ENCODE measurements at places on chromosomes 4 and X. TPM values are rescaled to one million over a fixed set of nuclear protein-coding genes. Genes with fewer than 3 reads are reported as not detected.

GRCh38 chr4:107760281-107760947 lies 40.4 kb upstream of the PAPSS1 start:
- DNase-seq = no peak

DNA sequence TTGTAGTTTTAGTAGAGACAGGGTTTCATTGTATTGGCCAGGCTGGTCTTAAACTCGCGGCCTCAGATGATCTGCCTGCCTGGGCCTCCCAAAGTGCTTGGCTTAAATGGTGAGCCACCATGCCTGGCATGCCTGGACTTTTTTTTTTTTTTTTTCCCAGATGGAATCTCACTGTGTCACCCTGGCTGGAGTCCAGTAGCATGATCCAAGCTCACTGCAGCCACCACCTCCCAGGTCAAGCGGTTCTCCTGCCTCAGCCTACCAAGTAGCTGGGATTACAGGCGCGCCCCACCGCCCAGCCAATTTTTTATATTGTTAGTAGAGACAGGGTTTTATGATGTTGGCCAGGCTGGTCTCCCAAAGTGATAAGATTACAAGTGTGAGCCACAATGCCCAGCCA lies 8.4 kb downstream of the UBE2K start:
- DNase-seq = no peak

TAF7L gene
- not detected for total RNA-seq

GRCh38 chr4:61596606-61597340 lies 396.6 kb downstream of the ADGRL3 start:
- no peak for DNase-seq

NDUFC1 gene
- 45.5 TPM for total RNA-seq

DNA sequence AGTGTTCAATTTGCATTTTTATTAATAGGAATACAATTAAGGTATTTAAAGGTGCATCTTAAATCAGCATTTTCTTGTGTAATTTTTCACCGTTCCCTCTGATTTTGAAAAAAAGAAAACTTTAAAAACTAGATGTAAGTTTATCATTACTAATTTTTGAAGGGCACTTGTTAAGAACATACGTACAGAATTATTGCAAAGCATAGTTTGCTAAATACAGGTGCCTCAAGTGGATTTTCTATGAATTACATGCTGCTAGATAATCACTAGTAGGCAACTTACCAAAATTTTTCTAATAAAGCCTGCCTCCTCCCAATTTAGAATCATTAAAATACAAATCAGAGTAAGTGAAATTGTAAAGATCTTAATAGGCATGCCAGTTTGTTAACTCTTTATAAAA lies 8.5 kb downstream of the CNKSR2 start:
- DNase-seq = no peak

- DNase-seq = no peak
These were observed 11.3 kb downstream of the CACNA1F start for GRCh38 chrX:49221868-49222267.

DNA sequence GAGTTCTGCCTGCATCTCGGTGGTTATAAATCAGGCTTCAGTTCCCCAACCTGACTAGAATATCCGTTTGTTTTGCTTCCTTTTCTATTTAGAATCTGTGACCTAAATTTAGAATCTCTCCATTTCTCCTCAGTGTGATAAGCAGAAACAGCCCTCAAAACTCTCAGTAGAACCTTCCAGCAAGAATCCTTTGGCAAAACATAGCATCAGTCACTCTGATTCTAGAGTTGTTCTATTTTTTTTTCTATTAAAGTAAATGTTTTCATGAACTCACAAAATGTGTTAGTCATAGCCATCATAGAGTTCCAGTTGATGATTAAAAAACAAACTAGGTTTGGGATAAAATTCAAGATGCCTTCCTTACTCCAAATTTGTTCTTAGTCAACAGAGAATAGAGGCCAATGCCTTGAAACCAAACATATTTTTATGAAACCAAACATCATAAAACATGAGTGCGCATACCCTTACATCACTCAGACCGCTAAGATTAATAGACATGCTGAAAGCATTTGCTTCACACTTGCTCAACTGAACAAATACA lies 13.2 kb upstream of the C1QTNF7 start:
- no peak for DNase-seq

DNA sequence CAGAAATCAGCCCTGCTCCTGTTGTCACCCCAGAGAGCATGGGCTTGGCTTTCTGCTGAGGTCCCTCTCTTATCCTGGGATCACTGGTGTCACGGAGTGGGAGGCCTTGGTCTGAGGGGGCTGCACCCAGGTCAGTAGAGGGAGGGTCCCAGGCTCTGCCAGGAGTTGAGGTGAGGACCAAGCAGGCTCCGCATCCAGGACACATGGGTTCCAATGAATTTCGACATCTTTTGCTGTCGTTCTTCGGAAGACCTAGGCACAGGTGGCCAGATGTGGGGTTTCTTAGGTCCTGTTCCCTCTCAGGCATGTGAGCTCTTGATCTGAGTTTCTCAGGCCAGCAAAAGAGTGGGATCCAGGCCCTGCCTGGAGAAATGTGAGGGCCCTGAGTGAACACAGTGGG lies 10.0 kb downstream of the MAGEA4 start:
- no peak for DNase-seq

DNA sequence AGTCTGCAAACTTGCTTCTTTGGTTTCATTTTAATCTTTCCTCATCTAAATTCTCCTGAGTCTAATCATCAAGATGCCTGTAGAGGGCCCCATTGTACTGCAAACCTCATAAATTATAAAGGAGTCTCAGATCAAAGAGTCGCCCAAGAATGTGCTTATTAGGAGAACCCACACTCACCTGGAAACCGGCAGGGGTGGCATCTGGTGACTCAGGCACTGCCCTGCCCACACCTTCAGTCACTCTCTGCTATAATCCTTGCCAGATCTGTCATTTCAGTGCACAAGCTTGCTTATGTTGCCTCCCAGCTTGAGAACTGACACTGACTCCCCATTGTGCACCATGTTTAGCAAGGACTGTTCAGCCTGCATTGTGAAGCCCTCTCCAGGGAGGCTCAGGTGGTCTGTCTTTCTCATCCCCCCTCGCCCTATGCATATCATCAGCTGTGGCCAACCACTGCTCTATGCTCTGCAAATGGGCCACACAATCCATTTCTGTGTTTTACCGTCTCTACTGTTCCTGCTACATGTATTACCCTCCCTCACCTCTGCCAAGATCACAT lies 12.4 kb downstream of the EPGN start:
- peak; percentile 72 for DNase-seq

GRCh38 chr4:77248805-77249204 lies 91.8 kb downstream of the CCNG2 start:
- DNase-seq = no peak

DNA sequence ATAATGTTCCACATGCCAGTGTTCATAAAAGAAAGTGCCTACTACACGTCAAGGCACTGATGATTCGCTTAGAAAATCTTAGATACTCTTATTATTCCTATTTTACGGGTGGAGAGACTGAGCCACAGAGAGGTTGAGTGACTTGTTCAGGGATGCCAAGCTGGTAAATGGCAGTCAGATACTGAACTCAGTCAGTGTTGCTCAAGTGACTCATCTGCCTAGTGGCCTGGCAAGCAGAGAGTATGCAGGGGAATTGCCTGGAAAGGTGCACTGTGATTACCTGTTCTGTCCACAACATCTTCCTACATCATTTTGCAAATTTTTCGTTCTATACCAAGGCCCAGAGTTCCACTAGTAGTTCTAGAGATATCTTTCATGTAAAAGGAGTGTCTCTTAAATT lies 68.4 kb downstream of the RAPGEF2 start:
- DNase-seq = no peak

- DNase-seq = no peak
These were observed 1.8 kb downstream of the SPIN4 start for GRCh38 chrX:63349307-63349706.

GRCh38 chrX:38166478-38167083 lies 54.1 kb downstream of the SRPX start:
- no peak for DNase-seq

GRCh38 chr4:8121292-8122015 lies 37.2 kb downstream of the ABLIM2 start:
- DNase-seq = no peak

- DNase-seq = peak; percentile 46
These were observed 109.5 kb upstream of the ADRA2C start for GRCh38 chr4:3656416-3657356.

DNA sequence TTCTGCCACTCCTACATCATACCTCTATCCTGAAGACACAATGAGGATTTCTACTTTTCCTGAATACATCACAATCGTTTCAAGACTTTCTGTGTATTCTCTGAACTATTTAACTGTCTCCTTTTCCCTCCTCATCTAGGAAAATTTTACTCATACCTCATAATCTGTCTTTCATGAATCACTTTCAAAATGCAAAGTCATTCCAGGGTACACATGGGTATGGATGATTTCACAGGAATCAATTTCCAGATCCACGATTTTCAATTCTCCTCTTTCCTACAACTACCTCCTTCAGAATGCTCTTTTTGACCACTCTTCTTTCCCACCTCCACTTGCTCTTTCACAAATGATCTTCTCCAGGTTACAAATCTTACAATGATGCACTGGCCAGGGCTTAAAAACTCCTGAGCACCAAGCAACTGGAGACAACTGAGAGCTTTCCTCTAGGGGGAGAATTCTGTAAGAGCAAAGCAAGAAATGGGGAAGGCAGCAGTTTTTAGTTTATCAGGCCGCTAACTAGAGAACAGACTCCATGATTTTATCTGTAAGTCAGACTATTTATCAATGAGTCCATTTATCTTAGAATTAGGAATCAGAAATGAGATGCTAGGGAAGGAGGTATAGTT lies 116.4 kb downstream of the PPP3CA start:
- DNase-seq = no peak

- DNase-seq = no peak
These were observed 95.7 kb upstream of the IL15 start for GRCh38 chr4:141540643-141541042.

DNA sequence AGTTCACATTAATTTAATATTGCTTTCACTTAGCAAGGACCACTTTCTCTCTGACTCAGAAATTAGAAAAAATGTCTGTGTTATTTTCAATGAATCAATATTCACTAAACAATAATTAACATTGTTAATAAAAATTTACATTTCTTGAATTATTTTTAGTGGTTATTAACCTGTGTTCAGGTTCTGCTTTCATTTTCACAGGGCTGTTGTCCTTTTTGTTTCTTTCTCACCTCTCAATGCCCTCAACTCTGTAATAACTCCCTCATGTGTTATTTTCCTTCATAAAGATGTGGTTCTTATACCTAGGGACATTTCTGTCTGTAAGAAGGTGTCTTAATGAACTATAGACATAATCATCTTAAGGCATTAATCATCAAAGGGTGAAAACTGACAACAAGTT lies 43.1 kb upstream of the PRR27 start:
- no peak for DNase-seq

DNA sequence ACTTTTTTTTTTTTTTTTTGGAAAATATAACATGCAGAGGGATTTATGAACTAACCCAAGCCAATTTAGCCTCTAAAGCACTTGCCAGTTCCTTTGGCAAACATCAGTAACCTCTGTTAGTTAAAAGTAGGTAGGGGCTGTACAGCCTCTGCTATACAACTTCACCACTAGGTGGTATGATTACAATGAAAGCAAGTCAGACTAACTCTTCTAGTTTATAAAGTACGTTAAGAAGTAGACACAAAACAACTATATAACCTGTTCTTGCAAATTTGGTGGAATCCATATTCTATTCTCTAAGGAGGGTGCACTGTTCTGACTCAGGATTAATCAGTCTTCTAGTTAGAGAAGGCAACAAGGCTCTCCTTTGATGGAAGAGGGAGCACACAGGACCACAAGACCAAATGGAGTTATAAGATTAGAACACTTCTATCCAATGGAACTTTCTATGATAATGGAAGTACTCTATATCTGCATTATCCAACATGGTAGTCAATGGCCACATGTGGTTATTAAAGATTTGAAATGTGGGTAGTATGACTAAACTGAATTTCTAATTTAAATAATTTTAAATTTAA lies 12.8 kb downstream of the AIMP1 start:
- DNase-seq = no peak

- DNase-seq = no peak
These were observed 5.8 kb downstream of the AGA start for GRCh38 chr4:177436456-177436855.

- no peak for DNase-seq
These were observed 38.2 kb upstream of the OCIAD2 start for GRCh38 chr4:48944756-48945241.

DNA sequence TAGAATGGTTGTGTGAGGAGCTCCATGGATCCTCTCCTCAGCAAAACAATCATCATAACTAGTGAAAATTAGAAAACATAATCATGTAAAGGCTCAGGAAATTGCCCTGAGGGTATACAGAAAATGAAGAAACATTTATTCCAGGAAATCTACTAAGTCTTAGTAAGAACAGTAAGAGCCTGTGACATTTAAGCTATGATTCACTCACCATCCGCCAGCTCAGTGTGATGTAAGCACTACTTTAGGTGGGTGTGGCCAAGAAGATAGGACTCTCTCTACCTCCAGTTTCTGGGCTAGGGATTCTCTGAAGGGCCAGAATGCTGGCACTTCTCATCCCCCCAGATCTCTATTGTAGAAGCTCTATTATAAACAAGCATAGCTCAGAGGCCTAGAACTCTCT lies 147.5 kb downstream of the DLG3 start:
- no peak for DNase-seq

- no peak for DNase-seq
These were observed 4.0 kb downstream of the ING2 start for GRCh38 chr4:183508697-183509335.

GRCh38 chr4:40812386-40812785 lies 62.6 kb downstream of the NSUN7 start:
- DNase-seq = no peak

FGD1 gene
- total RNA-seq = 2.4 TPM

GRCh38 chr4:113695328-113696169 lies 66.0 kb downstream of the CAMK2D start:
- DNase-seq = no peak

HSFX3 gene
- total RNA-seq = not detected

NAT8L gene
- 0.37 TPM for total RNA-seq

DNA sequence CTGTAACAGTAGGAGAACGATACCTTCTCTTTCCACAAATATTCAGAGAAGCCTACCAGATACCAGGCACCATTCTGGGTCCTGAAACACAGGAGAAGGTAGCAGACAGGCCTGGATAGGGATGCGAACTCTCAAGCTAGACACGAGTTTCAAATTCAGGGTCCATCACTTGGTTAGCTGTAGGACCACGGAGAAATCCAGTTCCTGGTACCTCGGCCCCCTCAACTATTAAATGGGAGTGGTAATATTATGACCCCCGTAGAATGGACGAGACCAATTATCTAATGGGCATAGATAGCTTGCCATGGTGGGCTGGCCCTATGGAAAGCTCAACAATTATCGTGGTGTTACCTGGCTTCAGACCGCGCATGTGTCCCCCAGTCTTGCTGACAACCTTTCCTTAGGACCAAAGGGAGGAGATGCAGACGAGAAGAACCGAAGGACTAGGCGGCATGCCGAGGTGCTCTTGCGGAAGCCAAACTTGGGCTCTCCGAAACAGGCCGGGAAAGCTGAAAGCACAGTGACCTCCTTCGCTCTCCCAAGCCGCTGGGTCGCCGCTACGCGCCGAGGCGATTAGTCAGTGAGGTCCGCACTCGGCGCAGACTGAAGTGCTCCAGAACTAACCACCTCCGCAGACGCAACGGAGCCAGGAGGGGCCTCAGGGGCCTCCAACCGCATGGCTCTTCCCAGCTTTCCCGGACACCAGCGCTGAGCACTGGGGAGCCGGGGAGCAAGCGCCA lies 19.6 kb downstream of the NKX3-2 start:
- peak; percentile 70 for DNase-seq

GRCh38 chr4:8383451-8384160 lies 56.9 kb downstream of the ACOX3 start:
- no peak for DNase-seq
